ENCODE measurements at places on chromosomes 3 and 15. TPM values are rescaled to one million over a fixed set of nuclear protein-coding genes. Genes with fewer than 3 reads are reported as not detected.

Gene ATP13A5
- 0.05 TPM for polyA plus RNA-seq

Gene NEO1
- polyA plus RNA-seq: 12.2 TPM

Gene ATOSA
- 40.6 TPM for polyA plus RNA-seq

Gene GABPB1
- polyA plus RNA-seq: 15.4 TPM

Gene PLA2G4F
- polyA plus RNA-seq: 0.09 TPM

Gene KCNMB3
- polyA plus RNA-seq: 3.0 TPM

Gene HDC
- 4.3 TPM for polyA plus RNA-seq

Gene TRH
- not detected for polyA plus RNA-seq

Gene TMCO5A
- polyA plus RNA-seq: not detected

Gene SOX14
- not detected for polyA plus RNA-seq

Gene SHC4
- 1.9 TPM for polyA plus RNA-seq

Gene NTRK3
- 0.79 TPM for polyA plus RNA-seq

Gene SST
- polyA plus RNA-seq: 4.0 TPM

Gene HHLA2
- polyA plus RNA-seq: 0.25 TPM

Gene DAZL
- not detected for polyA plus RNA-seq

Gene RNF13
- 43.0 TPM for polyA plus RNA-seq

Gene CCDC13
- 0.85 TPM for polyA plus RNA-seq

Gene PPP1R14D
- 0.13 TPM for polyA plus RNA-seq

Gene PDZRN3
- 30.8 TPM for polyA plus RNA-seq

Gene CTDSPL
- 29.6 TPM for polyA plus RNA-seq

Gene CKMT1A
- 1.6 TPM for polyA plus RNA-seq

Gene GALNT15
- polyA plus RNA-seq: 9.6 TPM
